Fibroblast of villous mesenchyme (primary cell): ENCODE measurements at places on chromosomes 5 and 9.

DNA sequence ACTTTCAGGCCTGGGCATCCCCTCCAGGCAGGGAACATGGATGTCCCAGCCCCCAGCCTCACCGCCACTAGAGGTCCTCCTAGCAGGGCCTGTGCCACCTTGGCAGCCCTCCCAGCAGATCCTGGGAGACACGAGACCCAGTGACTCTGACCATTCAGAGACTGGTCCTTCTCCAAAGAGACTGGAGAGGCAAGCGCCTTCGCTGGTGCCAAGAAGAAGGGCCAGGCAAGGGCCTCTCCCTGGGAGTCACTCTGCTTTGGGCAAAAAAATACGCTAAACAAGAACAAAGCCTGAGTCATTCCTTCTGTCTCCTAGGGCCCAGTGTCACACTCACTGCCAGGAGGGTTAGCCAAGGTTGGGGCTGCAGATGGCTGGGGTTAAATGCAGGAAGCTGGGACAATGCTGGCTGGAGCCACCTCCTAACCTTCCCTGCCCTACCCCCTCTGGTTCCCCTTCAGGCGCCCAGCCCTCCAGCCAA is 35.3 kb upstream of the SMIM23 start:
- peak; percentile 16 for DNase-seq

DNA sequence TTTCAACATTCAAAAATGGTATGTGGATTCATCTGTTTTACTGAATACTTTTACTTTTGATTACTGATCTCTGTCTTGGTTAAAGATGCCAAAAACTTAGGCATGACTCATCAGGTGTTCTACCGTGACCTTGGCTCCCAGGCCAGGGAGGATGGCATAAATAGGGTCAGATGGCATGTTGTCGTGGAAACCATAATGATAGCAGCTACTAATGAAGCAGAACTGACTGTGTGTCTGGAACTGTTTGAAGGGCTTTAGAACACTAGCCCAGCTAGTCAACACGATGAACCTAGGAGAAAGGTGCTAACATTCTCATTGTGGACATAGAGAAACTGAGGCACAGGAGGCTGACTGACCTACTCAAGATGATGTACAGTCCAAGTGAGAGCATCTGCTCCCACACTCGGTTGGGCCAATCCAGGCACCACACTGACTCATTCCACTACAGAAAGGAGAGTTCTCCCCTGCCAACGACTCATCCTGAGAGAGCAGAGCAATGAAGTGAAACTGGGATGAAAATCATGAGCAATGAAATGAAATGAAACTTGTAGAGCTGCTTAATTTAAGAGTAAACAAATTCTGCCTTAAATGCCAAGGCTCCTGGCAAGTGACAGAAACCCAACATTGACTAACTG is 116.0 kb downstream of the TENT4A start:
- DNase-seq, result no peak

DNA sequence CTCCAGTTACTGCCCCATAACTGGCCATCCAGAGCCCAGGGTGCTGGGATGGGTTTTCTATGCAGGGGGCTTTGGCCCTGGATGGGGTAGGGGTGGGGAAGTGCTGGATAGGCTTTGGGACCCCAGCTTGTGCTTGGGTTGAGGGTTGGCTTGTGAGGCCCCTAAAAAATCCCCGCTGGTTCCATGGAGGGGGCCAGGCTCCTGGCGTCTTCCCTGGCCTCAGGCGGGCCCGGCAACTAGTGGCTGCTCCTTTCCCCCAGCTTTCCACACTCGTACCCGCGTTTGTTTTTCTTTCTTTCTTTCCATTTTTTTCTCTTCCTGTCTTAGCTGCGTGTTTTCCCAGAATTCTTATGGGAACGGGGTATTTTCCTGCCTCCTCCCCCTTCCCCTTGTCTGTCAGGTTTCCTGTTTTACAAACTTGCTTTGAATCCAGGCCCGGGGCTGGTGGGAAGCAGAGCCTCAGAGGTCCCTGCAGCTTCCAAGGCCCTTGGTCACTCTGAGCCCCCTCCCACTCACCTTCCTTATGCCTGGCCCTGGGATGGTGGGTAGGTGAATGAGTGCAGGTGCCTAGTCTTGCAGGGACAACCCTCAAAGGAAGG is 40.2 kb downstream of the RGS3 start:
- no peak for DNase-seq

GRCh38 chr9:16139774-16140173 is 586.9 kb downstream of the CCDC171 start:
- DNase-seq, result peak; percentile 72

DNA sequence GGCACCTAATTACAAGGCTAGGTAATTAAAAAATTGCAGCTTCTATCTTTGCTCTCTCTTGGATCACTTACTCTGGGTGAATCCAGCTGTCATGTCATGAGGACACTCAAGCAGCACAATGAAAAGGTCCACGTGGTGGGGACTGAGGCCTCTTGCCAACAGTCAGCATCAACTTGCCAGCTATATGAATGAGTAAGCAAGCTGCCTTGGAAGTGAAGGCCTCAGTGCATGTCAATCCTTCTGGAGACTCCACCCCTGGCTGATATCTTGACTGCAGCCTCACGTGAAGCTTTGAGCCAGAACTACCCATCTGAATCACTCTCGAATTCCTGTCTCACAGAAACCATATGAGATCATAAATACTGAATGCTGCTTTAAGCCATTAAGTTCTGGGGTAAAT is 140.5 kb downstream of the SNX18 start:
- peak; percentile 50 for DNase-seq

GRCh38 chr5:112687306-112687705 is 50.4 kb upstream of the APC start:
- DNase-seq, result no peak

GRCh38 chr9:121023064-121023463 is 27.0 kb downstream of the C5 start:
- peak; percentile 10 for DNase-seq

DNA sequence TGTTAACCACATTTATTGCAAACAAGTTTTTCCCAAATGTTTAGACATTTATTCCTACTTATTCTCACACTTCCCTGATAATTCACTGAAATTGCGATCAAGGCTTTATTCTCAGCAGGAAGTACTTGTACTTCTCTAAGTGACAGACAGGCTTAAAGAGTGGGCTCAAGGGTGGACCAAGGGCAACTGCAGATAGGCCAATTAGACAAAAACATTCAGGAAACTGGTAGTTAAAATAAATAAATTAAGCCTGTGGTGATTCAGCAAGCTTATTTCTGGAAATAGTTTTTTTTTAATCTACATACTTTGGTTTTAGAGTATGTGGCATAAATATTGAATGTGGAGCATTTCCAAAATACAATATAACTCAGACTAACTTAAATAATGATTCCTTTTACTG is 136.1 kb downstream of the UGCG start:
- peak; percentile 52 for DNase-seq

GRCh38 chr9:131708226-131709002 is 31.5 kb downstream of the RAPGEF1 start:
- DNase-seq, result no peak

- peak; percentile 38 for DNase-seq
Measured at GRCh38 chr5:114238771-114239313, 123.0 kb upstream of the KCNN2 start.

GRCh38 chr5:150565868-150566267 is 57.9 kb downstream of the NDST1 start:
- DNase-seq, result no peak

DNA sequence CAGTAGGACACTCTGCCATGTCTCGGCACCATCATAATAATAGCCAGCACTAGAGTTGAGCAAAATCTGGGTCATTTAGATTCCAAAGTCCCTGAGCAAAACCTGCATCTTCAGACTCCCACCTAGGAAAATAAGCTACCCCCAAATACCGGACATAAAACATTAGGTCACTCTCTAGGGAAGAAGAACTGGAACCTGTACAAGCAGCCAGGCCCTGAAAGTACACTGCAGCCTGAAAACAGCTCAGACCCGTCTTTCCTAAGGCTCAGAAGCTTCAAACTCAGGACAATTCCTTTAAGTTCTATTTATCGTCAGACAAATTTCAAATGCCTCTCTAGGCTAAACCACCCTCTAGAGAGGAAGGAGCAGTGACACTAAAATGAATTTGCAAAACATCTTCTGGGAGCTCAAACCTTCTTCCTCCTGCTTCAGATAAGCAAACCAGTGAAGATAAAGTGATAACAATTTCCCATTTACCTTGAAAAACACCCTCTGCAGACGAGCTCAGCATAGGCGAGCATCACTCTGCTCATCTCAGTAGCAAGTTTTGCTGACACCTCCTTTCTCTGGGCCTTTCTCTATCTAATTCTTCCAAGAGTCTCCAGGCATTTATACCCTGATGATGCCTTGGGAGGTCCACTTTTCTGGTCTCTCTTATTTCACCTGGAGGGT is 34.0 kb downstream of the ADAM19 start:
- DNase-seq, result no peak

- no peak for DNase-seq
Measured at GRCh38 chr5:5658889-5659465, 236.5 kb downstream of the ICE1 start.

DNA sequence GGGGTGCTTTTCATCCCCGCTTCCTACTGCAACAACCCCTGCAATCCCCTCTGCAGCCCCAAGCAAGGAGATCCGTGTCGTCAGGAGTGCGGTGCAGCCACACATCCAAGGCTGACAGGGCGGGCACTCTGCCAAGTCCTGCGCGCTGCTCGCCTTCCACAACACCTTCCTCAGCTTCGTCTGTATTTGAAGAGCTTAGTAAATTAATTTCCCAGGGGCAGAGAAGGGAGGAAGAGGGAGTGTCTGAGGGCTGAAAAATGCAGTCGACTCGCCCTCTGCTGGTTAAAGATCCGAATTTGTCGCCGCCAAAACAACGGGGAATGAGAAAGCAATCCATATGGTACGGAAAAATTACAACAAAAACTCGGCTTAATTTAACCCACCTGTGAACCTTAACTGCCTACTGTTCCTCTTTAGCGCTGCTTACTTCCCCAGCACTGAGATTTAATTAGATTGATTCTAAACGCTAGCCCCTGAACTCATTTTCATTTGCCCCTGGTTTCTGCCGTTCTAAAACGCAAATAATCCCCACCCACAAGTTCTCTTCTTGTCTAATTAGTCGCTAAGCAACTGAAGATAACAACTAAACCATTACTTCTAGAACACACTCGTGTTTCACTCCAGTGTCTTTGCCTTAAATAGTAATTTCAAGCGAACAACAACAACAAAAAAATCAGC is 10.9 kb upstream of the PCDHB1 start:
- DNase-seq, result no peak

- DNase-seq, result no peak
Measured at GRCh38 chr9:122207096-122207495, 21.7 kb downstream of the LHX6 start.

DNA sequence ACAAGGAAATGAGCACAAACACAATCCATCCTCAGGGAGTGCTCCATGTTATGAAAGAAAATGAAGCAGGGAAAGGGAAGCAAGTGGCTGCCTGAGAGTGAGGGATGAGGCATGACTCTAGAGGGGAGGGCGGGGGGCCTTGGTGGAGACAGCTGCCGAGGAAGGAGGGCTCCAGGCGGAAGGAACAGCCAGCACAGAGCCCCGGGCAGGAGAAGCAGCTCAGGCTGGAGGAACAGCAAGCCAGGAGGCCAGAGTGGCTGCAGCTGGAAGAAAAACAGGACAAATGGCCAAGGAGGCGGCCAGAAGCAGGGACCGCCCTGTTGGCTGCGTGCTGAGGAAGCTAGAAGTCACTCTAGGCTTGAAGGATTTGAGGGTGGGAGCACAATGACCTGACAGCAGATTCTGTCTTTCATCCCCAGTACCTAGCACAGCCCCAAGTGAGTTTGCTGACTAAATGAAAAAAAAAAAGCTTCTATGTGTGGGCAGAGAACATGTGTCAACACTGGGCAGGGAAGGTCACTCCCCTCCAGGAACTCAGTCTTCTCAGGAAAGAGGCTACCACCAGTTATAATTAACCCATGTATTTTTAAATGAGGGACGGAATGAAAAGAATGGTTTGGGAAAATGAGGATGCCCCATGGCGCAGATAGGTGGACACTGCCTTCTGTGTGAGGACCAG is 142.8 kb downstream of the DCP2 start:
- no peak for DNase-seq

- DNase-seq, result no peak
Measured at GRCh38 chr9:121764371-121764730, 112.9 kb downstream of the DAB2IP start.

GRCh38 chr5:104130320-104130719 is 567.7 kb upstream of the NUDT12 start:
- DNase-seq, result no peak

- DNase-seq, result peak; percentile 67
Measured at GRCh38 chr5:15021266-15022046, 149.9 kb upstream of the ANKH start.

DNA sequence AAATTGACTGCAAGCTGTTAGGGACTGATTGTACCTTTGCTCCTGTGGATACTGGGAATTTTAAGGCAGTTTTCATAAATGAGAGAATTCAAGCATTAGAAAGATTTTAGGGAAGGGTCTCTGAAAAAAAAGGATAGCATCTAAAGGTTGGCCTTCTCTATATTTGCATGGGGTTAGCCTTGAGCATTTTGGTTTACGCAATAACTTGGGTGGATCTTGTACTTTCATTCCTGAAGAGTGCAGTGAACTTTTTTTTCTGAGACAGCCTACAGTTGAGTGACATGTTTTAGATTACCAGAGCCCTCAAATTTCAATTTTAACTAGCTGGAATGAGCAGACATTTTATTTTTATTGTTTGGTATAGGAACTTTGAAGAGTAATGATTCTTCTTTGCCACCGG is 91.6 kb upstream of the NR3C1 start:
- DNase-seq, result peak; percentile 51

- DNase-seq, result no peak
Measured at GRCh38 chr9:13431222-13431536, 151.7 kb upstream of the MPDZ start.

GRCh38 chr5:90477621-90478215 is 3.1 kb downstream of the POLR3G start:
- no peak for DNase-seq

DNA sequence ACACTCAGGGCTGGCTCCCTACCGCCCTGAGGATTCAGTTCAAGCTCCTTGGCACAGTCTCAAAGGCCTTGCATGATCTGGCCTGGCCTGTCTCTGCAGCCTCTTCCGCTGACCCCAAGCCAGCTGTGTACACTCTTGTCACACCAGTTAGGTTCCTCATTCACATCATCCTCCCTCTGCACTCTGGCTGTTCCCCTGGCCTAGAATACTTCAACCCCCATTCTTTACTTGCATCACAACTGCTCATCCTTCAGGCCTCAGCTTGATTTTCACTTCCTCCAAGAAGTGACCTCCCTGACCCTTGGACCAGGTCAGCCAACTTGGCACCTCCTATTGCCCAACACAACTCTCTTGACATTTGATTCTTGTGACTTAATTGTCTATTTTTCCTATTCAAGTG is 18.9 kb upstream of the PFDN1 start:
- DNase-seq, result no peak
